ENCODE measurements at places on chromosomes 4 and X.

DNA sequence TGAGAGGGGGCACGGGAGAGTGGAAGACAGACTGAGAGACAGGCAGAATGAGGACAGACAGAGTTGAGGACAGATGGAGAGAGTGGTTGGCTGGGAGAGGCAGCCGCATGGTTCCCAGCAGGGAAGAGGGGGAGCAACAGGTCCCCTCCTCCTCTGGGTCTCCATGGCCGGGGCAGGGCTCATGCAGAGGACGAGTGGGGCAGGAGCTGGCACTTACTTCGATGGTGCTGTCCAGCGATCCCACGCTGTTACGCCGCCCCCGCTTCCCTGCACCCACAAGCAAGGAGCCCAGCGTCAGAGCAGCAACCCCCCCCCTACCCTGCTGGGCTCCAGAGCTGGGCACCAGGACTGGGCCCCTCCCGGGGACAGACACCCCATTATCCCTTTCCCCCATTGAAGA lies 10.6 kb upstream of the KDM5C start:
- H3K4me1 ChIP-seq = no peaks in the 10 kb centered on the region
- H3K27ac ChIP-seq = no peak overlapping the region
- peaks cover 8% of the 10 kb centered on the region for H3K36me3 ChIP-seq

GRCh38 chr4:127140306-127140705 lies 492.5 kb upstream of the INTU start:
- H3K27ac ChIP-seq = no peak overlapping the region
- peaks cover 5% of the 10 kb centered on the region for H3K4me1 ChIP-seq
- no peak for DNase-seq
- no peaks in the 10 kb centered on the region for H3K27me3 ChIP-seq
- H3K36me3 ChIP-seq = no peaks in the 10 kb centered on the region

DNA sequence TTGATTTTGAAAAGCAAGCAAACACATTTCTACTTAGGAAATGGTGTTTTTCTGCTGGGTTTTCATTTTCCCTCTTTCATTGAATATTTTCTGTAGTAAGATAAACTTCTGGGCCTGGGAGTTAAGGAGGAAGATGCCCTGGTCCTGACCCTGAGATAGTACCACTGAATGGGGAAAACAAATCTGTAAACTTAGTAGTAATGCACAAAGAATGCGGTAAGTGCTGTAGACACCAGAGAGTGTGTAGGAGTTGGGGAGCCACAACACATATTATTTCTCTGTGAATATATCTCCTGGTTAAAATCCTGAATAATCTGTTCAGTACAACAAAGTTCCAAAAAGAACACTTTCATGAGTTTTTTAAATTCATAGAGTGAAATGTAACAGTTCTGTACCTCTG lies 178.3 kb downstream of the MAPK10 start:
- H3K4me3 ChIP-seq = no peak overlapping the region
- H3K27me3 ChIP-seq = no peaks in the 10 kb centered on the region
- H3K27ac ChIP-seq = no peak overlapping the region
- no peaks in the 10 kb centered on the region for H3K4me1 ChIP-seq
- no peak for DNase-seq

DNA sequence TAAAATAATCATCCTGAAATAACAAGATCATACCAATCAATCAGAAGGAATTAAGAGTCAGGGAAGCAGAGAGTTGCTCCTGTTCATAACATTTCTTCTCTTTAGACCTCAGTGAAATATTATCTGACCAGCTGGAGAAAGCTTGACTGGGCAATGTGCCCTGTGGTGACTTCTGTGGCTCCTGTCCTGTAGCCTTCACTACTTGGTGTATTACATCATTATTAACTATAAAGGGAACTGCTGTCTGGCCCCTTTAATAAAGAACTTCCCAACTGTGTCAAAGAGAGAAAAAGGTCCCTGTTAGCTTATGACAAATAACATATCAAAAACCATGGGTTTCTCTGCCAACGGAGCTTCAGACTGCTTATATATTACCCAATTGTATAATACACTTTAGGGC lies 18.0 kb downstream of the OPHN1 start:
- H3K4me1 ChIP-seq = no peaks in the 10 kb centered on the region
- peaks cover 3% of the 10 kb centered on the region for H3K27me3 ChIP-seq

- H3K36me3 ChIP-seq = peaks cover 21% of the 10 kb centered on the region
- H3K4me1 ChIP-seq = peaks cover 46% of the 10 kb centered on the region
- peak overlapping the region; percentile 67 for H3K27ac ChIP-seq
- H3K4me3 ChIP-seq = no peak overlapping the region
- H3K27me3 ChIP-seq = no peaks in the 10 kb centered on the region
These were observed 101.0 kb downstream of the GATB start for GRCh38 chr4:151659601-151660364.

DNA sequence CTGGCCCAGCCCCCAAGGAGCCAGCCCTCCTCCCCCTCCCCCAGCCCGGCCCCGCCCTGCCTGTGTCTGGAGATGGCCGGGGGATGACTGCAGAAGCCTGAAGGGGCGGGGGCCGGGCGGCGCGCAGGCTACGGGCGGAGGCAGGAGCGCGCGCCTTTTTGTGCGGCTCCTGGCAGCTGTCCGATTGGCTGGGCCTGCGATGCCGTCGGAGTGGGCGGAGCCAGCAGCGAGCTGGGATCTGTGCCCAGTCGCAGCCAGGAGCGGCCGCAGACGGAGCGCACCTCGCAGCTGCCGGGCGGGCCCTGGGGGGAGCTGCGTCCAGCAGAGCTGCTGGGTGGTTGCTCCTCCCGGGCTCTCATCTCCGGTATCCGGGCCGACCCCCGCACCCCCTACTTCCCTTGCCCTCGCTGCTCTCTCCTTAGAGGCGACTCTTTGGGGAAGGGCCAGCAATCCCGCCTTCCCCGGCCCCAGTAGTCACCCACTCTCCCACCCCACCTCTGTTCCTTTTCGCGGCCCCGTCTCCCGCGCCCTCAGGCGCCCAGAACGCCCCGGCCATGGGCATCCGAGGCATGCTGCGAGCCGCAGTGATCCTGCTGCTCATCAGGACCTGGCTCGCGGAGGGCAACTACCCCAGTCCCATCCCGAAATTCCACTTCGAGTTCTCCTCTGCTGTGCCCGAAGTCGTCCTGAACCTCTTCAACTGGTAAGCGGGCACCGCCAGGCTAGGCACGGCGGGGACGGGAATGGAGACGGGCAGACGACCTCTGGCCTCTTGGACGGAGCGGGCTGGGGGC lies at the start of gene GABRQ:
Gene GABRQ, plus strand, starts transcription at position 247 of the 794 bp plus-strand sequence. Its CDS starts 308 bp downstream, at position 555.
- peak; percentile 86 for DNase-seq
- H3K4me1 ChIP-seq = peaks cover 13% of the 10 kb centered on the region
- no peak within 1 kb of the TSS for H3K27ac ChIP-seq
- no peaks in the 10 kb centered on the region for H3K36me3 ChIP-seq
- H3K4me3 ChIP-seq = peak within 1 kb of the TSS; percentile 78

GRCh38 chrX:18032486-18033221 lies 171.6 kb upstream of the RAI2 start:
- no peak overlapping the region for H3K4me3 ChIP-seq
- H3K27ac ChIP-seq = no peak overlapping the region
- peaks cover 13% of the 10 kb centered on the region for H3K36me3 ChIP-seq
- no peak for DNase-seq
- H3K27me3 ChIP-seq = no peaks in the 10 kb centered on the region

- H3K27me3 ChIP-seq = no peaks in the 10 kb centered on the region
- no peak overlapping the region for H3K27ac ChIP-seq
- no peak for DNase-seq
- no peak overlapping the region for H3K4me3 ChIP-seq
- H3K36me3 ChIP-seq = peaks cover 75% of the 10 kb centered on the region
- H3K4me1 ChIP-seq = peaks cover 18% of the 10 kb centered on the region
These were observed 64.0 kb downstream of the SMAD1 start for GRCh38 chr4:145545538-145546174.

DNA sequence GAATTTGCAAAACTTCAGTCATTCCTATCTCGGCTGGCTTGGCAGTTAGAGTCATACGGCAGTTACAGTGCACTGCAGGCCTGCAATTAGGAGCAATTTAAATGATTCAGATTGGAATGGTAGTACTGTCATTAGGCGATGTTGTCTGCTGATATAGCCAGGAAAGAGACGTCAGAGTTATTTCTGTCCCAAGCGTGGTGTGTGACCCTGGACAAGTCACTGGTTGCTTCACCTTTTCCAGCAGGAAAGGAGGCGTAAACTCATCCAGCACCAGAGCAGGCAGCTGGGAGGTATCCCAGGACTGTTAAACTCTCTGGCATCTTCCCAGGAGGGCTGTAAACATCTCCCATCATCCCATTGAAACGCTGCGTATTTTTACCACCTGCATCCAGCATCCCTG lies 836 bp upstream of the LNX1 start:
- H3K27ac ChIP-seq = peak overlapping the region; percentile 90
- H3K36me3 ChIP-seq = no peaks in the 10 kb centered on the region
- DNase-seq = no peak
- peak overlapping the region; percentile 79 for H3K4me3 ChIP-seq

Measured in nephron progenitor cell (in vitro differentiated cells).